ENCODE measurements at places on chromosomes 4 and X. TPM values are rescaled to one million over a fixed set of nuclear protein-coding genes. Genes with fewer than 3 reads are reported as not detected.

DNA sequence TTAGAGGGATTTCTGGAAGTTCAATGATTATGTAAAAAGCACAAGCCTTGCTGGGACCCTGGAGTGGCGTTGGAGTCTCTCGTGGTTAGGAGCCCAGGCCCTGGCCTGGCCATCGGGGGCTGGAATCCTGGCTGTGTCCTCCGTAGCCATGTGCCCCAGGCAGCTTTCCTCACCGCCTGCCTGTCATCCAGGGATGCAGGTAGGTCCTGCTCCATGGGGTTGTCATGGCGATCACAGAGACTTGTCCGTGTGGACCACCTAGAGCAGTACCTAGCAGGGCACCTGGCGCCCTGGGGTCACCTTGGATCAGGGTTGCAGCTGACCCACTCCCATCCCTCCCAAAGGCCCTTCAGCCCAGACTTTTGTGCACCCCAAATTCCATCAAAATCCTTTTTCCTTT, 30.2 kb upstream of the WFS1 start:
- DNase-seq: no peak

- no peak for DNase-seq
Measured at GRCh38 chrX:115260330-115260729, 26.4 kb upstream of the LRCH2 start.

DNA sequence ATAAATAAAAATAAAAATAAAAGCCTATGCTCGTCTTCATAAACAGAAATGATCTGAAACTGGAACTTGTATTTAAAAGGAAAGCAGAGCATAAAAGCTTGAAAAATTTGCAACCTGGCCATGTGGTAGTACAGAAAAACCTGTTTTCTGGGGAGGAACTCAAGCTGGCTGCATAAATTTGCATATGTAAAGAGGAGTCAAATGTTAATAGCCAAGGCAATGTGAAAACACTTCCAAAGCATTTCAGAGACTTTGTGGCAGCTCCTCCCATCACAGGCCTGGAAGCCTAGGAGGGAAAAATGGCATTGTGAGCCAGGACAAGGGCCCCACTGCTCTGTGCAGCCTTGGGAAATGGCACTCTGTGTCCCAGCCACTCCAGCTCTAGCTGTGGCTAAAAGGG, 727.9 kb upstream of the DIAPH2 start:
- no peak for DNase-seq

DNA sequence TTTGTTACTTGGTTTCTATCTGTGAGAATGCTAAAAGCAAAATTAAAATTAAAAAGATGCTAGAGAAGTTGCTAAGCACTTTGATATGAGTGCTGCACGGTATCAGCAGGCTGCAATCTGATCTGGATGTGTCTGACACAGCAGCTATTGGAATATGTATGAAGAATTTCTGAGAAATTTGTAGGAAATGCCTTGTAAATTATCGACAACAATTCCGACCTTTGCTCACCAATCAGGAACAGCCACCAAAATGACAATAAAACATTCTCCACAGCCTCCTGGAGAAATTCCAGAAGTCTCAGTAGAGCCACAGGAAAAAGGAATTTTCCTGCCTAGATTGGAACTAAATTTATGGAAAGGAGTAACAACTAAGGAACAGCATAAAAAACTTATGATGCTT, 82.5 kb downstream of the TIGD2 start:
- DNase-seq: no peak

DNA sequence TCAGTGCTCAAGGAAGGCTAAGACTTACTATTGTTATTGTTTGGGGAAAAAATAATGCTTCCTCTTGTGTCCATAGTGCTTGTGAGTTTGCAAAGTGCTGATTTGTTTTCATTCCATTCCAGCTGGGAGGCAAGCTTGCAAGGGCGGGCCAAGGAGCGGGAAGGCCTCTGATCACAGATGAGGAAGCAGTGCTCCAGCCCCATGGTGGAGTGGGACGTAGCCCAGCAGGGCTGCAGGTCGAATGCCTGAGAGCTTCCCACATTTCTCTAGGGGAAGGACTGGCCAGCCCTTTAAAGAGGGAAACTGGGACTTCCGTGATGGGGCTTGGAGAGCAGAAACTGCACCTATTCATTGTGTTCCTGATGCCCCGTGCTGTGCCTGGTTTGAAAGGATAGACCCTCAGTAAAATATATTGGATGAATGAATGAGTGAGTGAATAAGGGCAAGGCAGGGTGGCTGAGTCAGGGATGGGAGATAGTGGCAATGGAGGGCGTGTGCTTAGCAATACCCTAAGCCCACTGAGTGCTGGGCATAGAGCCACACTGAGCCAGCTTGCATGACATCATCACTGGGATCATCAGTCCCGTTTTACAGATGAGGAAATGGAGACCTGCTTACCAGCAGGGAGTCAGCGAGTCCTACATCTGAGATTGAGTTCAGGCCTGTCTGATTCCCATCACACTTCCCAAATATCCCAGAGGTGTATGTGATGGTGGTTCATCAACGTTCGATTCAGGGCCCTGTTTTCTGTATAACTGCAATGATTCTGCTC, 17.9 kb upstream of the NSG1 start:
- DNase-seq: no peak

- no peak for DNase-seq
Measured at GRCh38 chrX:41889317-41890025, 33.9 kb downstream of the CASK start.

GPRIN3 gene
- total RNA-seq: 21.1 TPM

NONO gene
- total RNA-seq: 158 TPM

All from left colon (tissue), 2 donors.